GM18507 (cell line): ENCODE measurements at places on chromosomes 7 and 10.

GRCh38 chr10:124605001-124605370 is 139.2 kb downstream of the FAM53B start:
- no peak for DNase-seq

DNA sequence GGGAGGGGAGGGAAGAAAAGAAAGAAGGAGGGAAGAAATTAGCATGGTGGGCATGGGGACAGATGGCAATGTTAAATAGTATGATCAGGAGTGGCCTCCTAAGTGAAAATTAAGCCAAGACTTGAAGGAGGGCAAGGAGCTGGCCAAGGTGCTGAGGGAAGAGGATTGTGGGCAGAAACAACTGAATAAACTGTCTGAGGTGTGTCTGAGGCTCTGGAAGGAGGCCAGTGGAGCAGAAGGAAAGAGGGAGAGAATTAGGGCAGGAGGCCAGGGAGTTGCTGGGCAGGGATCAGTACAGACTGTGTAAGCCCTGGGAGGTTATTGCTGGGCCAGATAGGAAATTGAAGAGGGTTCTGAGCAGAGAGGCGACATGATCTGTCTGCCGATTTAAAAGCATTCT is 40.6 kb upstream of the VKORC1L1 start:
- DNase-seq: no peak

GRCh38 chr7:67753891-67754290 is 757.3 kb downstream of the TYW1 start:
- no peak for DNase-seq

GRCh38 chr7:79506481-79506880 is 53.0 kb upstream of the MAGI2 start:
- DNase-seq: no peak

DNA sequence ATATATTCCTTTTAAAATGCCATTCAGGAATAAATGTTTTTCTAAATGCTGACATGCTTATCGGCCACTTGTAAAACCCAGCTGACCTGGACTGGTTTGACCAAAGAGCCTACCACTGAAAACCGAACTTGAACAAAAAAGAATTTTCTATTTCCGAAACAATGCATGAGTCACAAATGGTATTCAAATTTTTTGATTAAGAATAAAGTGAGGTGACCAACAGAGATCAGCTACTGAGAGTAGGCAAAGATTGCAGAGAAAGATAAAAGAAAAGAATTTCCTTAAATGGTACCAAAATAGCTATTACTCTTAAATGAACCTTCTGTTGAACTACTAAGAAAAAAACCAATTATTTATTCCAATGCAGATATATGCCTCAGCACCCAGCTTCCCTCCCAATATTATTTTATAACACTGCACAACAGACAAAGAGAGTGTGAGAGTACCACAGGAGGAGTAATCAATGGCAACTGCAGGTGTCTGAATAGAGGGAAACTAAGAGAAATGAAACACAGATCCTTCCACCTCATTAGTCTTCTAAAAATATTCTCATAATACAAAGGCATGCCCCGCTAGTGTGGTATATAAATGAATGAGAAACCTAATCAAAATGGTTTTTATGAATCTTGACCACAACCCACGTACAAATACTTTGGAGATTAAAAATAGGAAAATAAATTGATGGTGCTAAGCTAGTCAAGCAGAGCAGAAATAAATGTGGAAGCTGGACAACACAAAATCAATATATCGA is 20.1 kb downstream of the OSBPL3 start:
- no peak for DNase-seq

GRCh38 chr10:96656839-96657238 is 63.5 kb downstream of the PIK3AP1 start:
- no peak for DNase-seq

- no peak for DNase-seq
Observed at GRCh38 chr10:42976351-42977031, 100.4 kb upstream of the RET start.

DNA sequence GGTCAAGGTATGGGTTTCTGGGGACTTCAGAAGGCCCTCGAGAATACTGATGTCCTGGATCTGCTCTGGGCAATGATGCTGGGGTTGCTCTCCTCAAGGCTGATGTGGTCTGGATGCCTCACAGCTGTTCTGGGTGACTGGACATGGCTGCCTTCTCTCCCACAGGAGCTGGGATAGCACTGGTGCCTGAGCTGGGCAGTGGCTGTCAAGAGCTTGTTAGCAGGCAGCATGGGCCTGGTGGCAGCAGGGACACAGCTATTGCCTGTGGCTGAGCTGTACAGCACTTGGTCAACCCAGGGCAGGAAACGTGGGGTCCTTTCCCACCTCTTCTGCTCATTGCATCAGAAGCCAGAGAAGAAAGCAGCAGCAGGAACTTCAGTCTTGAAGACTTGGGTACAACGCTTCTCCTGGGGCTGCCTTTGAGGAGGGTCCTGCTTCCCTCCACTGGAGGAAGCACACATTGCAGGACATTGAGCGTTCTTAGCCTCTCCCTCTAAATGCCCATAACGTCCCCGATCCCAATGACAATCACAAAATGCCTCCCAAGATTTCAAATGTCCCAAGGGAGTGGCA is 13.0 kb downstream of the ADCYAP1R1 start:
- no peak for DNase-seq

DNA sequence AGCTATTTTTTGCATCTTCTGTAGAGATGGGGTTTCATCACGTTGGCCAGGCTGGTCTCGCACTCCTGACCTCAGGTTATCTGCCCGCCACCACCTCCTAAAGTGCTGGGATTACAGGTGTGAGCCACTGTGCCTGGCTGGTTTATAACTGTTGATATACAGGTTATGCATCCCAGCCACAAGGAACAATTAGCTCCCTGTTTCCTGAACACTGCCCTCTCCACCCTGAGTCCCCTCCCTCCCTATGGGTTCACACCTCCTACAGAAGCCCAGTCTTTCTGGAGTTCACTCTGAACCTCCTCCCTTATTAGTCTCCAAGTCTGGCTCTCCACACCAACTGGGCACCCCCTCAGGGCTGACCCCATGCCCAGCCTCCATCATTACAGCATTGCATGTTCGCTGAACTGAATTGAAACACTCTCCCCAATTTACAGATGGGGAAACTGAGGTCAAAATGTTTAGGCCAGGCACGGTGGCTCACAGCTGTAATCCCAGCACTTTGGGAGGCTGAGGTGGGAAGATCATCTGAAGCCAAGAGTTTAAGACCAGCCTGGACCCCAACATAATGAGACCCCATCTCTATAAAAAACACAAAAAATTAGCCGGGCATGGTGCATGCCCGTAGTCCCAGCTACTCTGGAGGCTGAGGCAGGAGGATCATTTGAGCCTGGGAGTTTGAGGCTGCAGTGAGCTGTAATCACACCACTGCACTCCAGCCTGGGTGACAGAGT is 1.7 kb upstream of the CLIP2 start:
- no peak for DNase-seq
